ENCODE measurements at places on chromosomes 12 and 14. TPM values are rescaled to one million over a fixed set of nuclear protein-coding genes. Genes with fewer than 3 reads are reported as not detected.

The SUOX gene
- total RNA-seq: 25.5 TPM

The NANOG gene
- 0.16 TPM for total RNA-seq

The TGFB3 gene
- total RNA-seq: 6.4 TPM

The RPL10L gene
- total RNA-seq: not detected

The KTN1 gene
- 147 TPM for total RNA-seq

The OTOGL gene
- total RNA-seq: 0.97 TPM

The CCDC184 gene
- total RNA-seq: 0.64 TPM

The OR6J1 gene
- total RNA-seq: not detected

The TAS2R13 gene
- 0.38 TPM for total RNA-seq

The MYL2 gene
- total RNA-seq: not detected

The ERP27 gene
- total RNA-seq: 0.91 TPM

The OR4Q2 gene
- total RNA-seq: not detected
